ENCODE measurements at places on chromosomes 5 and 9.

GRCh38 chr5:128252756-128253155 is 169.2 kb downstream of the SLC12A2 start:
- no peaks in the 10 kb centered on the region for H3K4me1 ChIP-seq
- no peak for DNase-seq
- H3K27me3 ChIP-seq: no peaks in the 10 kb centered on the region
- H3K4me3 ChIP-seq: no peak overlapping the region
- H3K36me3 ChIP-seq: no peaks in the 10 kb centered on the region

DNA sequence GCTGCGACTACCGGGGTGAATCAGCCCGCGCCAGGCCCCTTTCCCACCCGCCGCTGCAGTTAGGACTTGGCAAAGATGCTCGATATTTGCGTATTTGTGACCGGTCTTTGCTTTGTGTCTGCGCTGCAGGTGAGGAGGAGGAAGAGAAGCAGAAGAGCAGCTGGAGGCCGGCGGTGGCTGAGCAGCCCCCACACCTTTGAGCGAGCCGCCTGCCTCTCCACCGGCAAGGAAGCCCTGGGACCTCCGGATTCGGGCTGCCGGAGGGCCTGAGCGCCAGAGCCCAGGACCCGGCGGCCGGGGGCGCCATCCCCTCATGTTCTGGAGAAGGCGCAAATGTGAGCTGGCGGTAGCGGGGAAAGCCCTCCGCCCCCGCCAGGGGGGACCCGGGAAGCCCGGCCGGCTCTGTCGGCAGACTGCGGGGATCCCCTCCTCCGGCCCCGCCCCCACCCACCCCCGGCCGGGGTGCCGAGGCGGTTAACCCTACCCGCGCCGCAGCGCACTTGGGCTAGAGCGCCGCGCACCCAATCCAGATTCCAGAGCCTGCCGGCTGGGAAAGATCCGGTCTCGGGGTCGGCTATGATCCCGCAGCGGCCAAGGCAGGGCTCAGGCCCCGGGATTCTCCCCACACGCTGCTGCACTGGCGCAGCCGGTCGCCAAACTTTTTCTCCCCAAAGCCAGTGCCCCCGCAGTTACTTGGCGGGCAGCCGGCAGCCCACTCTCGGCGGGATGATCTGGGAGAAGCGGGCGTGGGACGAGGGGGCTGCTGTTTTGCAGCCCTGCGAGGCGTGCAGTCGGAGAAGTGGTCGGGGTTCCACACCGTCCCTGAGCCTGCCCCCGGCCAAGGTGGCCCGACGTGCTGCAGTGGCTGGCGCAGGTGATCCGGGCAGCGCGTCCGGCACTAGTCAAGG is 800 bp upstream of the KCNN2 start:
- no peaks in the 10 kb centered on the region for H3K4me1 ChIP-seq
- H3K36me3 ChIP-seq: no peaks in the 10 kb centered on the region
- no peak overlapping the region for H3K4me3 ChIP-seq
- no peak for DNase-seq

DNA sequence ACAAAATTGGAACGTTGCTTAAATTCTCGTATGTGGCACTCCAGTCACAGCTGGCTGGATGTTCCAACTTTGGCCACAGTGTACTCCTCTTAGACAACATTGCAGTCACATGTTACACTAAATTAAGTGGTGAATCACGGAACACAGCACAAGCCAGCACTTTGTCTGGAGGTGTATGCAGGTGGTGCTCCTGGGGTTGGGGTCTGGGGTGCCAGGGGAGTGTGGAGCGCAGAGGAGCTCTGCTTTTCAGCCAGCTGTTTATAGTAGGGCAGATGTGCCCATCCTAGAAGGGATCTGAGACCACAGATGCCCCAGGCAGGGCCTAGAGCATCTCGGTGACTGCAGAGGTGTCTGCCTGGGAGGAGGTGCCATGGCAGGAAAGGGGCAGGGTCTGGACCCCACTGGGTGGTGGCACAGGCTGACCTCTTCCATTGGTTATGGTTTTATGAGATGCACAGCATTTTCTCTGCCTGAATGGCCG is 82.6 kb downstream of the WNK2 start:
- H3K27me3 ChIP-seq: no peaks in the 10 kb centered on the region
- peaks cover 6% of the 10 kb centered on the region for H3K4me1 ChIP-seq
- no peak overlapping the region for H3K27ac ChIP-seq
- H3K36me3 ChIP-seq: no peaks in the 10 kb centered on the region
- no peak for DNase-seq
- no peak overlapping the region for H3K4me3 ChIP-seq

- no peak overlapping the region for H3K4me3 ChIP-seq
- no peaks in the 10 kb centered on the region for H3K36me3 ChIP-seq
- DNase-seq: no peak
Observed at GRCh38 chr5:14009575-14009974, 65.1 kb upstream of the DNAH5 start.

GRCh38 chr5:23977365-23977764 is 470.0 kb downstream of the PRDM9 start:
- no peak overlapping the region for H3K27ac ChIP-seq
- H3K4me1 ChIP-seq: no peaks in the 10 kb centered on the region
- DNase-seq: no peak
- no peak overlapping the region for H3K4me3 ChIP-seq
- H3K27me3 ChIP-seq: no peaks in the 10 kb centered on the region
- H3K36me3 ChIP-seq: no peaks in the 10 kb centered on the region

- no peaks in the 10 kb centered on the region for H3K4me1 ChIP-seq
- H3K27ac ChIP-seq: no peak overlapping the region
- no peak overlapping the region for H3K4me3 ChIP-seq
- no peak for DNase-seq
- H3K27me3 ChIP-seq: no peaks in the 10 kb centered on the region
Observed at GRCh38 chr9:119218293-119218692, 150.9 kb downstream of the BRINP1 start.

- DNase-seq: no peak
- no peaks in the 10 kb centered on the region for H3K27me3 ChIP-seq
- no peaks in the 10 kb centered on the region for H3K4me1 ChIP-seq
- no peak overlapping the region for H3K4me3 ChIP-seq
- no peaks in the 10 kb centered on the region for H3K36me3 ChIP-seq
- no peak overlapping the region for H3K27ac ChIP-seq
Observed at GRCh38 chr5:135857630-135858311, 23.3 kb downstream of the SLC25A48 start.

DNA sequence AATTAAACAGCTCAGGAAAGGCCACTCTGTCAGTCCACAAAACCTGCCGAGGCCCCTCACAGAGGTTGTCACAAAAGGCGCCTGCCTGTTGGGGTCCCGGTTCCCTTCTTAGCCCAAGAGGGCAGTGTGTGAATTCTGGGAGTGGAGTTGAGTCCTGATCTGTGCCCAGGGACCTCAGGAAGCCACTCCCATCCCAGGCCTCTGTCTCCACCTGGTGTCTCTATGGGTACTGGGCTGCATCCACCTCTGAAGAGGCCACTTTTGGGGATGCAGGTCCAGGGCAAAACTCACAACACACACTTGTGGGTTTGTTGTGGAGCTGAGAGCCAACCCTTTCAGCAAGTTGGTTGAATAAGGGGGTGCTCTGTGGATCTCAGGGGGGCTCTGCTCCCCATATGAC is 74.3 kb upstream of the STXBP1 start:
- no peak overlapping the region for H3K27ac ChIP-seq
- DNase-seq: no peak
- H3K4me3 ChIP-seq: no peak overlapping the region
- H3K4me1 ChIP-seq: no peaks in the 10 kb centered on the region
- no peaks in the 10 kb centered on the region for H3K27me3 ChIP-seq

DNA sequence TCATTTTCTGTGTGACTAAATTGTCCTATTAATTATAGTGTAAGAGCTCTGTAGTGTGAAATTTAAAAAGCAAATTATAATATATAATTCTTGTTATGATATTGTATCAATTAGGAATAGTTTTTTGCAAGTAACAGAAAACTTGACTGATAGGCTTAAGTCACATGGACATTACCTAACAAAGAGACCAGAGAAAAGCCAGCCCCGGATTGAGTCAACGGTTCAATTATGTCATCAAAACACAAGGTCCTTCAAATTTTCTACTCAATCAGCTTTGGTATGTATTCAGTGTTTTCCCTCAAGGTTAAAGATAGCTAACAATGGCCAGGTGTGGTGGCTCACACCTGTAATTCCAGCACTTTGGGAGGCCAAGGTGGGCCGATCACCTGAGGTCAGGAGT is 126.7 kb upstream of the PTGER4 start:
- no peaks in the 10 kb centered on the region for H3K27me3 ChIP-seq
- H3K36me3 ChIP-seq: no peaks in the 10 kb centered on the region
- peaks cover 3% of the 10 kb centered on the region for H3K4me1 ChIP-seq
- no peak for DNase-seq
- no peak overlapping the region for H3K4me3 ChIP-seq
